ENCODE measurements at places on chromosomes 6 and 20.

DNA sequence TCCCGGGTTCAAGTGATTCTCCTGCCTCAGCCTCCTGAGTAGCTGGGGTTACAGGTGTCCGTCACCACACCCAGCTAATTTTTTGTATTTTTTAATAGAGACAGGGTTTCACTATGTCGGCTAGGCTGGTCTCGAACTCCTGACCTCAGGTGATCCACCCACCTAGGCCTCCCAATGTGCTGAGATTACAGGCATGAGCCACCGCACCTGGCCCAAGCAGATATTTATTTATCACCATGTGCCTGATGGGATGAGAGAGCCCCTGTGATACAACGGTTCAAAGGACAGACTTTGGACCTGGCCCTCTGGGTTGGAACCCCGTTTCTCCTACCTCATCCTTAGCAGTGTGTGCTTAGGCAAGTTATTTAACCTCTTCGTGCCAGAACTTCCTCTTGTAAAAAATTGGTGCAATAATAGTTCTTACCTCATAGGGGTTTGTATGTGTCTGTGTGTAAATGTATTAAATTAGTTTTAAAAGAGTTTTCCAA lies 19.2 kb upstream of the STK38 start:
- no peak for DNase-seq

GRCh38 chr6:42448391-42448790 lies 3.3 kb downstream of the TRERF1 start:
- no peak for DNase-seq

GRCh38 chr6:83199863-83200225 lies 6.7 kb downstream of the RWDD2A start:
- DNase-seq, result no peak

DNA sequence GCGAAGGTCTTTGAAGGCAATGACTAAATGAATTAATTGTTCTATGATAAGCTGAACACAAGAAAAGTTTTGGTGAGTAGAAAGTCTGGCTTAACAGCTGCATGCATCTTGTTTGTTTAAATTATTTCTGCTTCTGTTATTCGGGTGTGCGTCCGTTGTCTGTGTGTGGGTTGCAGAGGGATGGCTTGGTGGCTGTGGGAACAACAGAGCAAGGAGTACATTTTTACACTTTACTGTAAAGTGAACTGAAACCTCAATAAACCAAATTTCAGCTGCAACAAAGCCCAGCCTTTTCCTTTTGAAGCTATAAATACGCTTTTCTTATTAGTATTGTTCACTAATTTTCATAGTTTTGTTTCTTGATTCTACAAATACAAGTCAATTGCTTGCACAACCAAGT lies 3.5 kb upstream of the LAMP5 start:
- DNase-seq, result no peak
